ENCODE measurements at places on chromosomes 16 and 17.

- no peak for DNase-seq
Measured at GRCh38 chr16:60414613-60415012, 1621.6 kb downstream of the CDH8 start.

GRCh38 chr16:21985524-21985923 lies 15.4 kb downstream of the PDZD9 start:
- no peak for DNase-seq

DNA sequence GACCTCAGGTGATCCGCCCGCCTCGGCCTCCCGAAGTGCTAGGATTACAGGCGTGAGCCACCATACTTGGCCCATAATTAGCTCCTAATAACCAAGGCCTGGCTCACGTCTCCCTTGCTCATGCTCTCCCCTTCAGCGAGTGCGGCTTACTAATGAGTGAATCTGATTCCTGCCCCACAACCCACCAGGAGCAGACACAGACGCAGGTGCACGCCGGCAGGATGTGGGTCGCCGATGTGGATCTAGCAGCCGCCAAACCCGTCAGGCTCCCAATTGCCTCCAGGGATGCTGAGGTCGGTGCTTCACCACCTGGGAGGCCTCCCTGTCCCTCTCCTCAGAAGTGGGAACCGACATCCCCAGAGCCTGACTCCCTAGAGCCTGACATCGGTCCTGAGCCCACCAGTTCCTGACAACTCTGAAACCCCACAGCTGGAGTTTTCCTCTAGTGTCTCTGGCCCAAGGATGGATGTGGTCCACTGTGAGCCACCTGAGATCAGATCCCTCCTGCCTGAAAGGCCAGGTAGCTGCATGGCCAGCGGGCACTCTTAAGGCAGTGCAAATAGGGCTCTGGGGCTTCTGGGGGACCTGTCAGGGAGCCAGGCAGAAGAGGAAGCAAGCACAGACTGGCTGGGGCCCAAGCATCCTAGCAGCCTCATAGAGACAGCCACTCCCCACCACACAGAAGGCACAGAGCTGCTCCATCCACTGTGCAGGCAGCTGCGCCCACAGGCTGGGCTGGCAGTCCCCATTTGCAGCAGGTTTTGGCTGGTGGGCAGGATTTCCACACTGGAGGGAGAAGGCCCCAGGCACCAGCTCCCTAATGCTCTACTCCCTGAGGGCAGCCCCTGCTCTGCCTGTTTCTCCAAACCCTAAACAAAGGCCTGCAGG lies 10.8 kb downstream of the EXOC7 start:
- no peak for DNase-seq

- no peak for DNase-seq
Measured at GRCh38 chr17:77496831-77497577, 356.2 kb downstream of the SEC14L1 start.

DNA sequence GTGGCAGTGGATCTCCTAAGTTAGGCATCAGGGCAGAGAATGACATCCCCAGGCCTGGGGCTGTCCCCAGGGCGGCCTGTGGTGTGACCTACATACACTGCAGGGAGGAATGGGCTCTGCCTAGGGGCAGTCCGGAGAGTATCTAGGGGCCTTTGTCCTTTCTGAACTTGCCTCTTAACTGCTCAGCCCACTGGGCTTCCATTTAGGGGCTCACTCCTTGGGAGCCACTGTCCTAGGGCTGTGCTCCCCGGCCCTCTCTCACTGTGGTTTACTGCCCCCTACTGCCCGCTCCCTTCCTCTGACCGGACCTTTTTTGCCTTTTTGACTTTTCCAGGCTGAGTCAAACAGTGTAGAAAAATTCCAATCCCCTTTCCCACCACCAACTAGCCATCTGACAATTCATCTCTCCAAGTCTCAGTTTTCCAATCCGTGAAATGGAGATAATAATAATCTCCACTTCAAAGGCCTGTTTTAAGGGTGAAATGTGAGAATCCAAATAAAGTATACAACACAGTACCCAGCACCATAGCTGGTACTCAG lies 66.8 kb downstream of the DNAH3 start:
- peak; percentile 11 for DNase-seq

DNA sequence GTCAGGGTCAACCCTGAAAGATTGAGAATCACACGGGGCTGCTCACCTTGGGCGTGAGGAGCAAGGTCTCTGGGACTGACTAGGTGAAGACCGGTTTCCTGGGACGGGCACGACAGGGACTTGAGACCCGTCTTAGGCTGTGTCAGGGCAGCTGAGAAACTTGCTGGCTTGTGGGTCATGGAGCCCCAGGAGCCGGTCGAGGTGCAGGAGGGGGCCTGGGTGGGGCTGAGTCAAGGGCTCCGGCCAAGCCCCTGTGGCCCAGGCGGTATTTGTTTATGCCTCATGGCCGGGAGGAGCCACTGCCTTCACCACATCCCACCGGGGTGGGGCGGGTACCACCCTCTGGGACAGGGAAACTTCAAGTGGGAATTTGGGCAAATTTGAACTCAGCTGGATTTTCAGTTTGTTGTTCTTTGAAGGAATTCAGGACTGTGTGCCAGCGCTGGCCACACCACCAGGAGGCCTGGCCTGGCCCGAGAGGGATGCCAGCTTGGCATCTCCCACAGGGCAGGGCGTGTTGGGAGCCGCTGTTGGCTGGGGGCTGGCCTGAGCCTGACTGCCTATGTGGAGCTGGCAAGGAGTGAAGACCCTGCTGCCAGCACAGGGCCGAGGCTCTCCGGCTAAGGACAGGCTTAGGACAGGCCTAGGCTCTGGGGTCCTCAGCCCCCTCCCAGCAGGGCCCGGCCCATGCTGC lies 116.1 kb downstream of the METRNL start:
- no peak for DNase-seq

GRCh38 chr16:11094857-11095565 lies 150.6 kb downstream of the CLEC16A start:
- no peak for DNase-seq

DNA sequence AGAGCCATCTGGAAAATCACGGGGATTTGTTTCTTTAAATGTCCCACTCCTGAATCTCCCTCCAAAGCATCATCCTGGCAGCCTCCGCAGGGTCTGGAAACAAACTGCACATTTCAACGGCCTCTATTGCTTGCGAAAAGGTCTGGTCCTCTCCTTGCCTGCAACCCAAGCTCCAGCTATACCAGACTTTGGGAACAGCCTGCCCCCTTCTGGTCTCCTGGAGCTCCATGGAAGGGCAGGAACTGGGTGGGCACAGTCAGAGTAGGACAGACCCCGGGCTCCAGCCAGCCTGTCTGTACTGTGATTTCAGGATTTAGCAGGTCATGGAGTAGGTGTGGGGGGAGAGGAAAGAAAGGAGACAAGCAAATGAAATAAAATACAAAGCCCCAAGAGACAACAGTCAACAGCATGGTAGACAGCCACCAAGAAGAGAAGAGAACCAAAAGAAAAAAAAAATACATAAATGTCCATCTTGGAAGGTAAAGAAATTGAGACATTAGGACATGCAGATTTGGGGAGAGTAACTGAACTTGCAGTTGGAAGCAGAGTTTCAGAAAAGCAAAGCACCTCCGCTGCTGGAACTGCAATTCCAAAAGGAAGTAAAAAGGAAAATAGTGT lies 2.7 kb downstream of the XYLT1 start:
- DNase-seq = peak; percentile 42

GRCh38 chr16:85867189-85867588 lies 31.8 kb upstream of the IRF8 start:
- no peak for DNase-seq

DNA sequence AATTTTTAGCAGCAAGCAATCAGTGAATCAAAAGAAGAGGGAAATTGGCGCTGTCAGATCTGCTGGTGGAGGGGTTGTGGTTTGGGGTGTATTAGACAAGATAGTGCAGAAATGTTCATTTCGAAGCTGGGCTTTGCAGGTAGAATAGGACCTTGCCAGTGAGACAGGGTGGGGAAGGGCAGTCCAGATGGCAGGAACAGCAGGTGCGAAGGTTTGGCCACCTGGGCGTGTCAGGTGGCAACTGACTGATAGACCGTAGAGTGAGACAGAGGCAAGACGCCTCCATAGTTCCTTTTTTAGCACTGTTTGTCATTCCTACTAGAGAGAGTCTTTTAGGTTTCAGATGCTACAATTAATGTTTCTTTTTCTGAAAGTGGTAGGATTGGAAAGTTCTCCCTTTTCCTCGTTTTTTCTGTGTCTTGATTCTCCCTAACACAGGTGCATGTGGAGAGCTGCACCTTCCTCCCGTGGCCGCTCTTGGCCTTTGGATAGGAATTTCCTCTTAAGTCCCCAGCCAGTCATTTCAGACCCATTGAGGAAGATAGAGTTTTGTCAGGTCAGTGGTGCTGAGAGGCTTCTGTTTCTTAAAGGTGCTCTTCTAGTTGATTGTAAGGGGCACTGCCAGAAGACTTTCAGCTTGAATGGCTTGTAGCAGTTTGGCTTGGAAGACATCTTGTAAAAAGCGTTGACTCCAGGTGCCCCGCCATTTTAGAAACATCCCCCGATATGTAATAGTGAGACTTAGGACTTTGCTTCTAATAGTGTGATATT lies 315.6 kb downstream of the SNX29 start:
- DNase-seq = no peak

- no peak for DNase-seq
Measured at GRCh38 chr17:40218006-40218739, 931 bp upstream of the WIPF2 start.

GRCh38 chr16:81632392-81633146 lies 146.5 kb upstream of the PLCG2 start:
- no peak for DNase-seq

DNA sequence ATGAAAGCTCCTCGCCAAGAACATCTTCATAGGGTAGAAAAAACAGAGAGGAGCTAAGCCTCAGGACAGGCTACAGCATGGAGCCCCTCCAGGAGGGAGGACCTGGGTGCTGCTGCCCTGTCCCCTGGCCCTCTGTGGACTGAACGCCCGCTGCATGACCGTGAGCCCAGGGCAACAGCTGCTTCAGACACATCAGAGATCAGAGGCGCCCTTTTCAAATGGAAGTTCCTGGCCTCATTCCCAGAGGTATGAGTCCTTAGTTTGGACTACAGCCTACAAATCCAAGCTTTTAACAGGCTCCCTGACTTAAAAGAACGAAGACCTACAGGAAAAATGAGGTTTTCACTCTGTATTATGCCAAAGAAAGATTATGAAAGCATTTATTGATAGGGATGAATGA lies 48.5 kb downstream of the ZNF18 start:
- DNase-seq = no peak

- no peak for DNase-seq
Measured at GRCh38 chr16:51621610-51622009, 470.5 kb upstream of the SALL1 start.

DNA sequence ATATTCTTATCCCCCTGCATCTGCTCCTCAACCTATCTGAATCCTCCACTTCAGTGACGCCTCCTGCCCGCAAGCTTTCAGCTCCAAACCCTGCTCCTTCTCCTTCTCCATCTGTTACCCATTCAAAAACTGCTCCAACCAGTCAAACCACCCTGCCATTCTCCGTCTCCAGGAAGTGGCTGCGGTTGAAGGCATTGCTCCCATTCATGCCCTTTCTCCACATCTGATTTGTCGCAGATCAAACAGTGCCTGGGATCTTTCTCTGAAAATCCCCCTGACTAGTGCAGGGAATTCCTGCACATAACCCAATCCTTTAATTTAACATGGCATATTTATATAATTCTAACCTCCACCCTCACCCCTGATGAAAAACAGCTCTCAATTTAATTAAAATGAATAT lies 56.3 kb downstream of the SLFN5 start:
- DNase-seq = no peak

DNA sequence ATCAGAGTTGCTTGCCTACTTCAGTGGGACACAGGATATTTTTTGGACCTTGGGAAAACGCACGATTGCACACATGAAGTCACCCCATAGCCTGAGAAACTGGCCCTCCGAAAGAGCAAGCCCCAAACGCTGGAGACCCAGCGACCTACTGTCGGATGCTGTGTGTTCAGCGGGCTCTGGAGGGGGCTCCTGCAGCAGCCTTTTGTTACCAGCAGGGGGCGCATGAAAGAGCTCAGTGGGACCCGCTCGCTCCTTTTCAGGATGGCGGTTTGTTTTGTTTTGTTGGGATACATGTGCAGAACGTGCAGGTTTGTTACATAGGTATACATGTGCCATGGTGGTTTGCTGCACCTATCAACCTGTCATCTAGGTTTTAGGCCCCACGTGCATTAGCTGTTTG lies 28.4 kb downstream of the MYH3 start:
- DNase-seq = no peak

- DNase-seq = no peak
Measured at GRCh38 chr17:76643553-76644148, at the start of gene ST6GALNAC1. Gene ST6GALNAC1 (minus strand): TSS chr17:76643757. CDS start chr17:76643638, 119 bp downstream.

- no peak for DNase-seq
Measured at GRCh38 chr17:70618641-70619040, 449.3 kb downstream of the KCNJ2 start.

GRCh38 chr17:43591779-43592562 lies 45.8 kb upstream of the ETV4 start:
- DNase-seq = no peak

- no peak for DNase-seq
Measured at GRCh38 chr17:64126918-64127317, 3.0 kb downstream of the ERN1 start.

DNA sequence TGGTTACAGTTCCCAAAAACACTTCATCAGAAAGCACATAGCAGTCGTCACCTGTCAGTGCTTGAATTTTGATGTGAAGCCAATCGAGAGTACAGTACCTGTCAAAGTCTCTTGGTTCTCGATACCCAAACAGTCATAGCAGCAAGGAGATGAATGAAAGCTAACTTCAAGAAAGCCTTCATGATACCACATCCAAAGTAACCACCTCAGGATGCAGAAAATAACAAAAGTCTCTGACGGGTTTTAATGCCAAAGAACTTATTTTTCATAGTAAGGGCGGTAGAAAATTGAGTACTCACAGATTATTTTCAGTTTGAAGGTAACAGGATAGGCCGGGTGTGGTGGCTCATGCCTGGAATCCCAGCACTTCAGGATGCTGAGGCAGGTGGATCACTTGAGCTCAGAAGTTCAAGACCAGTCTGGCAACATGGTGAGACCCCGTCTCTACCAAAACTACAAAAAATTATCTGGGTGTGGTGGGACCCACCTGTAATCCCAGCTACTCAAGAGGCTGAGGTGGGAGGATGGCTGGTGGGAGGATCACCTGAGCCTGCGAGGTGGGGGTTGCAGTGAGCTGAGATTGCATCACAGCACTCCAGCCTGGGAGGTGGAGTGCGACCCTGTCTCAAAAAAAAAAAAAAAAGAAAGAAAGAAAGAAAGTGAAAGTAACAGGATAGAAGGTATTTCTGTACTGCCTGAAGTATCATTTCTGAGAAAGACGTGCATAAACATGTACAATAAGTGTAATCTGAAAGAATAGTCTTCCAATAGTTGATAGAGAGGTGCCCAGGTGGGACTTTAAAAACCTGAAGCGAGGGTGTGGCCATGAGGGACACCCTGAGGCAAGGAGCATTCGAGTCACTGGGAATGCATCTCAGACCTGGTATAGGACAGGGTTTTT lies 15.4 kb downstream of the MFSD11 start:
- DNase-seq = no peak

All from hypothalamus (tissue), 51 donors.